ENCODE measurements at places on chromosomes 2 and 18. TPM values are rescaled to one million over a fixed set of nuclear protein-coding genes. Genes with fewer than 3 reads are reported as not detected.

The DOCK10 gene
- total RNA-seq = 9.8 TPM

The FEZ2 gene
- total RNA-seq = 39.3 TPM

The ALKAL2 gene
- 17.4 TPM for total RNA-seq

The RBFA gene
- 30.2 TPM for total RNA-seq

The MBD1 gene
- 85.7 TPM for total RNA-seq

The XDH gene
- 0.49 TPM for total RNA-seq

The KIF1A gene
- 6.1 TPM for total RNA-seq

Data from vagina (tissue), 2 donors.